ENCODE measurements at places on chromosomes 4 and X.

DNA sequence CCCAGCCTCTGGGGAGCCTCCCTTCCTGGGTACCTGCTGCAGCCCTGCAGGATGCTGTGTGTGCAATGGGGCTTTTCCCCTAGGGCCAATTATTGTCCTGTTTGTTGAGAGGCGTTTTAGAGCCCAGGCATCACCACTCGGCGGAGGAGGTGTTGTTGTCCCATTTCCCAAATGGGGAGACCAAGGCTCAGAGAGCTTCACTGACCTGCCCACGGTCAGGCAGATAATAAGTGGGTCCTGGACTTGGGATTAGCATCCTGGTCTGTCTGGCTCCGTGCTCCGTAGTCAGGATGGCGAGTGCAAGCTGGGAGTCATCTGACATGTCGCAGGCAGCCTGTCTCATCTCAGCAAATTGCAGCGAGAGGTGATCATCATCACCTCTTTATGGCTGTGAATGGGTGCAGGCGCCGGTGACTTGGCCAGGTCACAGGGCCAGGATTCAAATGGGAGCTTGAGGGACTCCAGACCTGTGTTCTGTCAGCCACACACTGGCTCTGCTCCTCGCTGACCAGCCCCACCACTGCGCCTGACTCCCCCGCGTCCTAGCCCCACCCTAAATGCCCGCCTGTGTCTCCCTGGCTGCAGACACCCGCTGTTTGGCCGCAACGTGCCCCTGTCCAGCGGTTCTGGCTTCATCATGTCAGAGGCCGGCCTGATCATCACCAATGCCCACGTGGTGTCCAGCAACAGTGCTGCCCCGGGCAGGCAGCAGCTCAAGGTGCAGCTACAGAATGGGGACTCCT, 16.6 kb downstream of the HTRA3 start:
- DNase-seq, result no peak

- DNase-seq, result no peak
These were observed 344.6 kb upstream of the CTSO start for GRCh38 chr4:156298230-156298629.

DNA sequence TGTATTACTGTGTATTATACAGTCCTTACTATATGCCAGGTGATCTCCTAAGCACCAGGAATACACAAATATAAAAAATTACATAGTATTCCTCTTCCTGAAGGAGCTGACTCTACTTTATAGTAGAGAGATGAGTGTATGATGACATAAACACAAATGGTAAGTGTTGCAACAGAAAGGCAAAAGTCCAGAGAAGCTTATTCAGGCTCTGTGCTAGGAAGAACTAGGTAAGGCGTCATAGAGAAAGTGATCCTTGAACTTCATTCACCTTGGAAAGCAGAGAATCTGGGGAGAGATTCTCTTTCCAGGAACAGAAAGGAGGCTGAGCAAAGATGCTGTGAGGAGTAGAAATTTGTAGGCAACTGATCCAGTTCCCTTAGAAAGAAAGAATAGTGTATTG, 115.0 kb upstream of the KCNIP4 start:
- no peak for DNase-seq

DNA sequence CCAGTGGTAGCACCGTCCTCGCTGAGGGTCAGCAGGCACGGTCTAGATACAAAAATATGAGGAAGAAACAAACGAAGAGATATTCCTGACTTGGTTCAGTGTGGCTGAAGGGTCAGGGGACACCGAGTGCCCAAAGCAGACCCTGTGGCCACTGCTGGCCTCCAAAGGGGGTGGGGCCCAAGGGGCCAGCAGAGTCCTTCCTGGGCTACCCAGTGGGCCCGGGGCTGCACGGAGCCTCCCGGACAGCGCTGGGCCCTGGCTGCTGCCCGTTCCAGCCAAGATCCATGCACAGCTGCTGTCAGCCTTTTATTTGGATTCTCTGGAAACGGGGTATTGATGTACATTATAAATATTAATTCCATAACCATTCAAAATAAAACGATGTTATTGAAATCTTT, 20.4 kb downstream of the NELFA start:
- no peak for DNase-seq

DNA sequence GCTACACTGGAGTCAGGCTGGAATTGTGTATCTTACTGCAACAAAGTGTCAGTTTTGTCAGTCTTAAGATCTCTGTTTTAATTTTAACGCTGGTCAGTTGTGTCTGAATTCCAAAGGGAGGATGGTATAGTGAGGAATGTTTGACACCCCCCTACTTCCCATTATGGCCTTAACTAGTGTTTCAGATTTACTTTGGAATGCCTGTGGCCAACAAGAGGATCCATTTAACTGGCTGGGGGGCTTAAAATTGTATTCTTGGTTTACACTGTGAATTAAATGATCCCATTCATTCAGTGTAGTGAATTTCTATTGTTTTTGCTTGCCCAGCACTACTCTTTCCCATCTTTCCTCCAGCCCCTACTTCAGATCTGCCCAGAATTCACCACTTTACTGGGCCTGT, 75.8 kb upstream of the IQCM start:
- DNase-seq, result no peak

DNA sequence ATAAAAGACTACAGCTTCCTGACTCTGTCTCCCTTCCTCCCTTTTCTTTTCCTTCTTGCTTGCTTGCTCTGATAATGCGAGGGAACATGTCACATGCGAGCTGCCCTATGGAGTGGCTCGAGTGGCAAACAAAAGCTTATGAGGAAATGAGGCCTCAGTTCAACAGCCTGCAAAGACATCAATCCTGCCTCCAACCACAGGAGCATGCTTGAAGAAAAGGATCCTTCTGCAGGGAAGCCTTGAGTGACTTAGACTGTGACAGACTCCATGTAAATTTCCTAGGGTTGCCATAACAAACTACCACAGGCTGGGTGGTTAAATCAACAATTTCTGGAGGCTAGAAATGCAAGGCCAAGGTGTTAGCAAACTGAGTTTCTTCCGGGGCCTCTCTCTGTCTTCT, 152.5 kb downstream of the NR3C2 start:
- no peak for DNase-seq

GRCh38 chrX:42384956-42385355, 393.0 kb downstream of the PPP1R2C start:
- DNase-seq, result no peak

- no peak for DNase-seq
These were observed 124.3 kb upstream of the DIPK2B start for GRCh38 chrX:45324941-45325340.

- DNase-seq, result no peak
These were observed 6.2 kb upstream of the MOB1B start for GRCh38 chr4:70895811-70896491.

GRCh38 chr4:2947926-2948325, 15.3 kb downstream of the NOP14 start:
- no peak for DNase-seq

DNA sequence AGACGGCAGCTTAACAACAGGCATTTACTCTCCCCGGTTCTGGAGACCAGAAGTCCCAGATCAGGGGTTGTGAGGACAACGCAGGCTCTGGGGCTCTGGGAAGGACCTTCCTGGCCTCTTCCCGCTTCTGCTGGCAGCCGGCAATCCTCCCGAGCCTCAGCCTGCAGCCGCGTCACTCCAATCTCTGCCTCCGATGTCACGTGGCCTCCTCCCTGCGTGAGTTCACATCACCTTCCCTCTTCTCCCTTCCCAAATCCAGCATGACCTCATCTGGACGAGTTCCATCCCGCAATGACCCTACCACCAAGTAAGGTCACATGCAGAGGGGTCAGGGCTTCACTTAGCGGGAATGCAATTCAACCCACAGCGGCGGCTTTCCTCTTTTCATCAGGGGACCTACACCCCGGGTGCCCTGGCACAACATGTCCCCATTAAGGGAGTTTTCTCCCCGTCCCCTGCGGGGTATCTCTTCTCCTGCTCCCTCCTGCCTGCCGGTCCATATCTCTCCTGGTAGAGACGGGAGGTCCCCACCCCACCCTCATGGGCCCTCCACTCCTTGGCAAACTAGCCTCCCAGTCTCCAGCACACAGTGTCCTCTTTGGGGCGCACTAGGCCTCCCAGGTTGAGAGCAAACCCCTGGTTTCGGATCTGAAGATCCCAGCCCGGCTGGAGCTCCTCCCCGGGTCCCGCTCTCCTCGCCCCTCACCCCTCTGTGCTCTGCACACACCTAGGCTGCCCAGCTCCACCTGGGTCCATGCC, 25.5 kb downstream of the ABLIM2 start:
- no peak for DNase-seq

GRCh38 chr4:125772680-125773079, 457.9 kb downstream of the FAT4 start:
- no peak for DNase-seq

DNA sequence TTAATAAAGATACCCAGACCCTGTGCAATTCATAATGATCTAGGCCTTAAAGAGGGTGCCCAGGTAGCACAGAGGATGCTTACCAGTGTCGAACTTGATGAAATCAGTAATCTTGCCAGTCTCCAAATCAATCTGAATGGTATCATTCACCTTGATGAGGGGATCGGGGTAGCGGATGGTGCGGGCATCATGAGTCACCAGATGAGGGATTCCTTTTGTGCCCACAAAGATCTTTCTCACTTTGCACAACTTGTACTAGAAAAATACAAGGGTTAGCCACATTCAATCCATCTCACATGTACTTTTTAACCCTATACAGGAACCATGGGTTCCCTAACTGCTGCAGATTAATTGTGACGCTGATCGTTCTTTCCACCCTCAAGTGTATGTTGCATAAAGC, 3.3 kb downstream of the RPS4X start:
- no peak for DNase-seq

- DNase-seq, result no peak
These were observed 17.2 kb downstream of the NXT2 start for GRCh38 chrX:109553862-109554261.

- DNase-seq, result no peak
These were observed 4.5 kb downstream of the NALF2 start for GRCh38 chrX:69508610-69509009.

Data from stimulated activated CD8-positive, alpha-beta memory T cell treated with anti-CD3 and anti-CD28 coated beads, Interleukin-12 subunit alpha, Interleukin-12 subunit beta, amount 100 ng/mL, for 4 hours (primary cell).